ENCODE measurements at places on chromosomes 13 and 19.

GRCh38 chr13:26326562-26326961 is 72.6 kb downstream of the CDK8 start:
- no peak for DNase-seq

GRCh38 chr19:38209152-38209551 is 14.9 kb downstream of the DPF1 start:
- no peak for DNase-seq

DNA sequence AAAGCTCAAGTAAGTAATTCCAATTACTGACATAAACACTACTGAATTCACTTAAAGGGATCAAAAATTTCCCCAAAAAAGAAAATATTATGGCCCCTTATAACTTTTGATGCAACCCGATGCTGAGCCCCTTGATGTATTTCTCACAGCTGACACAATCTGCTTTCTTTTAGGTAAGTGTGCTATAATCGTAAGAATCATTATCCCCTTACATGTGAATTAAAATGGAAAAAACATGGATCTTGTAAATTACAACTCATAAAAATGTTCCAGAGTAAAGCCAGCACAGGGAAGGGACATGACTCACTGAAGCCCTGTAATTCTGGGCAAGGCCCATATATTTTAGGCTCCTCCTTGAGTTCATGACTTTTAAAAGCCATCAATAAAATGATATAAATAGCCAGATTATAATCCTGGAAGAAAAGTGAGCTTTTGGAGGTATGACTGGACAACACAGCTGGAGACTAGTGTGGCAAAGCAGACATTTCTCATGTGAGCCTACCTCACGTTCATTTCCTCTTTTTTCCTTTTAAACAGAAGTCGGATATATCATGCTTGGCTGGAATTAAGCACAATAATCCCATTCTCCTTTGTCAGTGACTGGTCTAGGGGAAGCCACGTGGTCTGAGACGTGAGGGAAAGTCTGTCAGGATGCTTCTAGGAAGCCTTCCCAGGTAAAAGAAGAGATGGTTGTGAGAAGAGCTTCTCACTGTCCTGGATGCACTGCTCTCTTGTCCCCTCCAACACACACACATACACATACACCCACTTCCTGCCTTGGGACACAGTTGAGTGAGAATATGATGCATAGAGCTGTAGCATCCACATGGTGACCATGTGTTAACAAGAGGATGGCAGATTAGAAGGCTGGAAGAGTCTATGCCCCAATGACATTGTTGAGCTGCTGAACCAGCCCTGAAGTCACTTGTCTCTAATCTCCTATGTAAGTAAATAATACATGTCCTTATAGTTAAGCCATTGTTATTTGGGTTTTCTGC is 165.4 kb downstream of the RGCC start:
- DNase-seq: no peak

- no peak for DNase-seq
Observed at GRCh38 chr19:41575998-41576397, at the start of gene CEACAM21. Gene CEACAM21 (plus strand): TSS chr19:41576166. CDS start chr19:41576275, 109 bp downstream.

All from H54 (cell line).